B cell (primary cell): ENCODE measurements at places on chromosomes 12 and 14.

- DNase-seq: no peak
- H3K27me3 ChIP-seq: no peaks in the 10 kb centered on the region
- no peak overlapping the region for H3K4me3 ChIP-seq
- H3K36me3 ChIP-seq: no peaks in the 10 kb centered on the region
- no peaks in the 10 kb centered on the region for H3K4me1 ChIP-seq
Observed at GRCh38 chr14:101230851-101231550, 327.5 kb upstream of the RTL1 start.

GRCh38 chr14:93855737-93856136 is 67.5 kb upstream of the PRIMA1 start:
- no peak overlapping the region for H3K4me3 ChIP-seq
- no peaks in the 10 kb centered on the region for H3K27me3 ChIP-seq
- H3K4me1 ChIP-seq: no peaks in the 10 kb centered on the region
- no peak overlapping the region for H3K27ac ChIP-seq
- H3K36me3 ChIP-seq: no peaks in the 10 kb centered on the region

GRCh38 chr14:50830044-50830931 is 674 bp downstream of the NIN start:
- DNase-seq: peak; percentile 91
- no peaks in the 10 kb centered on the region for H3K27me3 ChIP-seq
- H3K4me1 ChIP-seq: peaks cover 51% of the 10 kb centered on the region
- H3K4me3 ChIP-seq: peak overlapping the region; percentile 90
- peak overlapping the region; percentile 95 for H3K27ac ChIP-seq
- peaks cover 5% of the 10 kb centered on the region for H3K36me3 ChIP-seq

DNA sequence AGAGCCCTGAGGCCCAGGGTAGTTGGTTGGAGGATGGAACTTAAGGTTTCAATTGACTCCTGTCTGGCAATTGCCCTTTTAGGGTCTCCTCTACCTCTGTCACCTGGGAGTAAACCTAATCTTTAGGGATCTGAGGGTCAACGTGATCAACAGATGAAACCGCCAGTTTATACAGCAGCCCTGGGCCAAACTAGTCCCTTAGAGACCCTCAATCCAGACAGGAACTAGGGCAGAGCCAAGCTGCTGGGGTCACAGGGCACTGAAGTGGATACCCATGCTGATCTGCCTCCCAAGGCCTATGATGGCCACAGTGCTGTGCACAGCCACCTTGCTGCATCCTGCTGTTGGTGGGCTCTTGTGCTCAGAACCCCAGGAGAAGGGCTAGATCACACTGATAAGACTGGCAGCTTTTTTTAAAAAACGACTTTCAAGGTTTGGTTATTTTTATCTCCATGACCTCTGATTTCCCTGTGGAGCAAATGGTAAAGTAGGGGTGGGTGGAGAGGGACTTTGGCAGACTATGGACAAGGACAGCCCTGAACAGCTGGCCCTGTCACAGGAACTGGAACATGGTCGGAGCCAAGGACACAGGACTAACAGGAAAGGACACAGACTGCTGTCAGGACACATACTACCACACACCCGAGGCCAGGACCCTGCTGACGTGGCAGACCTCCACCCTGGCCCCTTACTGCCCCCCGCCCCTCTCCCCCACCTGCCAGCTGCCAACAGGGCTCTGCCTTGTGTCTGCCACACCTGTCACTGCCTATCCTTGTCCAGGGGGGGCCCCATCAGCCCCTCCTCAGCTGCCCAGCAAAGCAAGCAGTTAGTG is 474 bp downstream of the FITM1 start:
- DNase-seq: no peak
- H3K27ac ChIP-seq: no peak overlapping the region
- H3K36me3 ChIP-seq: no peaks in the 10 kb centered on the region
- no peak overlapping the region for H3K4me3 ChIP-seq
- H3K4me1 ChIP-seq: peaks cover 25% of the 10 kb centered on the region
- no peaks in the 10 kb centered on the region for H3K27me3 ChIP-seq

- peaks cover 8% of the 10 kb centered on the region for H3K36me3 ChIP-seq
- no peak for DNase-seq
- no peak overlapping the region for H3K4me3 ChIP-seq
- H3K27ac ChIP-seq: no peak overlapping the region
- H3K4me1 ChIP-seq: no peaks in the 10 kb centered on the region
Observed at GRCh38 chr12:69389831-69390230, 30.3 kb downstream of the YEATS4 start.

GRCh38 chr12:49336645-49337584 is at the start of gene C1QL4:
TSS of gene C1QL4 (minus strand) at chr12:49337188. CDS start at chr12:49336477, 711 bp downstream.
- peak within 1 kb of the TSS; percentile 47 for H3K4me3 ChIP-seq
- DNase-seq: peak; percentile 91
- no peaks in the 10 kb centered on the region for H3K36me3 ChIP-seq
- peaks cover 38% of the 10 kb centered on the region for H3K4me1 ChIP-seq
